ENCODE measurements at places on chromosomes 2 and 18.

DNA sequence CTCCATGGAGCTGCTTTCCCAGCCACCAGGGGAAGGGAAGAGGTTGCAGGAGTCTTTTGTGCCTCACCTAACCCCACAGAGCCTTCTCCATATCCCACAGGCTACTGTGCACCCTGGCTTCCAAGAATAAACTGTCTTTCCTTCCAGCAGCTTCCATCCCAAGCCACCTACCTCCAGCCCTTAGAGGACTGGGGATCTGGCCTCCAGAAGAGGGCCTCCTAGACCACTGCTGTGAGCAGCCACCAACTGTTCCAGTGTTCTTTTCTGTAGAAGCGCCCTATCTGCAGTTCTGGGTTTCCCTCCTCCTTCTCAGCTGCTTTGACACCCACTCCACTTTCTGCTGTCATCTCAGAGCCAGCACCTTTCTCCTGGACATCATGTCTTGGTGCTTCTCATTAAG is 30.7 kb upstream of the REG3G start:
- DNase-seq: no peak

DNA sequence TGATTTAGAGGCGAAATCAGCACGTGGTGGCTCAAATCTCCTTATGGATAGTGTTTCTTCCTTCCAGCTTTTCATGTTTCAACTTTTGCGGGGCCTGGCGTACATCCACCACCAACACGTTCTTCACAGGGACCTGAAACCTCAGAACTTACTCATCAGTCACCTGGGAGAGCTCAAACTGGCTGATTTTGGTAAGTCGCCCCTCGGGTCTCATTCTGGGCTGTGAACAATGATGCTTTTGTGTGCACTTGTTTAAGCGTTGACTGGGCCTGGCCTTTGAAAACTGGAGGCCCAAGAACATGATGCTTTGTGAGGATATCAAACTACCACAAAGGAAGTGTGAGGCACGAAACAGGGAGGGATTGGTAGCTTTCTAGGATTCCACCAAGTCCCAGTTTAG is 27.4 kb downstream of the CDK15 start:
- DNase-seq: no peak

GRCh38 chr2:96963316-96963715 is 23.1 kb downstream of the FAM178B start:
- DNase-seq: no peak

GRCh38 chr2:60303680-60304079 is 249.8 kb downstream of the BCL11A start:
- no peak for DNase-seq

- no peak for DNase-seq
These were observed 28.1 kb downstream of the MRPL33 start for GRCh38 chr2:27799646-27800010.

- no peak for DNase-seq
These were observed 81.0 kb downstream of the TAF4B start for GRCh38 chr18:26307161-26307773.

- no peak for DNase-seq
These were observed 79.2 kb upstream of the EPC2 start for GRCh38 chr2:148565272-148565894.

Data from anterior cingulate cortex (tissue), 58 donors.